ENCODE measurements at places on chromosomes 6 and 20. TPM values are rescaled to one million over a fixed set of nuclear protein-coding genes. Genes with fewer than 3 reads are reported as not detected.

DNA sequence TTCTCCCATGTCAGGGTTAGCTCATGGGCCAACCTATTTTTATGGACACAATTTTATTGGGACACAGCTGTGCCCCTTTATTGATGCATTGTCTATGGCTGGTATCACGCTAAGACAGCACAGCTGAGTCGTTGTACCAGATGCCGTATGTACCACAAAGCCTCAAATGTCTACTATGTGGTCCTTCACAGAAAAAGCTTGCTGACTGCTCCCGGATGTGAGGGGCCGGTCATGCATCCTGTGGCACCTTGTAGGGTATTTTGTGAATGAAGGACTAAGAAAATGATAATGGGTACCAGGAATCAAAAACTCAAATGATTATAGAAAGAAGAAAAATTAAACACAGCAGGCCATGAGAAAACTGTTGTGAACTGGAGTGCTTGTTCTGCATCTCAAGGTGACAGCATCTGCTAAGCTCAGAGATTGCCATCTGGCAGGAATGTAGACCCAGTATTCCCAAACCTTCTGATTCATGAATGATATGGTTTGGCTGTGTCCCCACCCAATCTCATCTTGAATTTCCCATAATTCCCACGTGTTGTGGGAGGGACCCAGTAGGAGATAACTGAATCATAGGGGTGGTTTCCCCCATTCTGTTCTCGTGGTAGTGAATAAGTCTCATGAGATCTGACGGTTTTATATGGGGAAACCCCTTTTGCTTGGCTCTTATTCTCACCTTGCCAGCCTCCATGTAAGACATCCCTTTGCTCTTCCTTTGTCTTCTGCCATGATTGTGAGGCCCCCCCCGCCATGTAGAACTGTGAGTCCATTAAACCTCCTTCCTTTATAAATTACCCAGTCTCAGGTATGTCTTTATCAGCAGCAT, 248.5 kb downstream of the TSHZ2 start:
- no peaks in the 10 kb centered on the region for H3K36me3 ChIP-seq
- H3K27ac ChIP-seq, result no peak overlapping the region
- H3K27me3 ChIP-seq, result no peaks in the 10 kb centered on the region
- no peak for DNase-seq
- H3K4me3 ChIP-seq, result no peak overlapping the region

GRCh38 chr6:88763160-88763559, 200.3 kb downstream of the RNGTT start:
- DNase-seq, result peak; percentile 29
- H3K4me1 ChIP-seq, result no peaks in the 10 kb centered on the region
- no peaks in the 10 kb centered on the region for H3K36me3 ChIP-seq
- no peaks in the 10 kb centered on the region for H3K27me3 ChIP-seq
- H3K4me3 ChIP-seq, result no peak overlapping the region

The KCNS1 gene
- 0.24 TPM for polyA plus RNA-seq

DNA sequence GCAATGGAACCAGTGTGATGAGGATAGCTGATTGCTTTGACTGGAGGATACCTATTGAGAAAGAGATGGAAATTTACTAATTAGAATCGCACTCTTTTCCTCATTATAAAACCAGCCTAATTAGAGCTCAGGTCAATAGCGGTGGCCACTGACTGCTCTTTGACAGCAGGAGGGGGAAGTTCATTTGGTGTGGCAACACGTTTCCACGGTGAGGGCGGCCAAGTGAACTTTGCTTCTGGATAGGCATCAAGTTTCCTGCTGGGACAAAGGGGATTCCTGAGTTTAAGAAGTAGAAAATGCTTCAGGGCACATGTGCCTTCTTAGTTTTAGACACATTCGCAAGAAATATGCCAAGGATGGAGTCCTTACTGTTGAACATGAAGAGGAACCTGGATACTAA, 145.3 kb upstream of the NRN1 start:
- no peaks in the 10 kb centered on the region for H3K36me3 ChIP-seq
- H3K4me1 ChIP-seq, result no peaks in the 10 kb centered on the region
- no peaks in the 10 kb centered on the region for H3K27me3 ChIP-seq
- DNase-seq, result no peak
